Body of pancreas (tissue), 4 donors: ENCODE measurements at places on chromosomes 12 and 14. TPM values are rescaled to one million over a fixed set of nuclear protein-coding genes. Genes with fewer than 3 reads are reported as not detected.

ZC2HC1C gene
- 7.3 TPM for total RNA-seq

DNA sequence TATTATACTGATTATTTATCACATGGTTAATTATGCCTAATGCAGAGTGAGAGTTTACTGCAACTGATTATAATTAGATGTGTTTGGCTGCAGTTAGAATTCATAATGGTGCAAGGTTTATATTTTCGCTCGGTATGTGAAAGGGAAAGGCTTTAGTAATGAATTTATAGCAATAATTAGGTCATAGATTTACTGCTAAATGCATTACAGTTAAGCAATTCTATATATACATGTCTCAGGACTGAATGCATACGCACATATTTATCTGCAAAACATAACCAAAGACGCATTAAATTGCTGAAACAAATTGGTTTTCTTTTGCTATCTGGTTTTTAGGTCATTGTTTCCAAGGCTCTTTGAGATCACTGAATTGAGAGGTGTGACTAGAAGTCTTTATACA, 428.1 kb upstream of the PDE3A start:
- DNase-seq = no peak

GRCh38 chr14:103396463-103396862, 11.2 kb downstream of the MARK3 start:
- DNase-seq = no peak

DNA sequence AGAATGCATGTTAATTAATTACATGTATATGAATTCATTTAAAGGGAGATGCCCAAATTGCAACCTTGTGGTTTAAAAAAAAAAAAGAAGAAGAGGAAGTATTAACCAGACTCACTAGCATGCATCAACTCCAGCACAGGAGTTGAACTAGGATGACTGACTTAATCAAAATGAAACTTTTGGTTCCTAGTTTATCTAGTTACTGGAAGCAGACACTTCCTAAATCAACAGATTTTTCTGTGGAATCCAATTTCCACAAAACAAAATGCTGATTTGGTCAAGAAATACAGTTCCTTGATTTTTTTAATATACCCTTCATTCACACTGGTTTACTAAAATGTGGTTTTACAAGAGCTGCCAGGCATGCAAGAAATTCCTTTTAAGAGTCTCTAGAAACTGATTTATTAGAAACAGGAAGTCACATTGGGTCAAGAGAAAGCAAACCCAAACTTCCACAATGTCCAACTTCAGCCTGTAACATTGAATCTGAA, 41.6 kb downstream of the ITPR2 start:
- no peak for DNase-seq

- DNase-seq = no peak
Measured at GRCh38 chr14:21997300-21997699, 323.7 kb upstream of the OR4E1 start.

DNA sequence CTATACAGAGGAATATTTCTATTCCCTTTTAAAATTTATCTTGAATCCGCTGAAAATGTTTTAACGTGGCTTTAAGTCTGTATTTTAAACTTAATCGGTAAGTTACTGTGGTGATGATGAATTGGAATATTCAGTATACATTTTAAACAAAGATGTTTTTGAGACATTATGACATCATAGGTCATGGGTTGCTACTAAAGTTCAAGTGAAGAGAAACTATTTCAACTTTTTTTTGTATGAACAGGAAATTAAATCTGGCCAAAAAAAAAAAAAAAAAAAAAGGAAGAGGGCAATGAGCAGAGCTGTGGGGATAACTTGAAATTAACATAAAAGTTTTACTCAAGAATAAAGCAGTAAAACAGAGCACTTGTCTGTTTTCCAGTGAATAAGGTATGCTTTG, 109.0 kb downstream of the PLEKHA5 start:
- no peak for DNase-seq

DNA sequence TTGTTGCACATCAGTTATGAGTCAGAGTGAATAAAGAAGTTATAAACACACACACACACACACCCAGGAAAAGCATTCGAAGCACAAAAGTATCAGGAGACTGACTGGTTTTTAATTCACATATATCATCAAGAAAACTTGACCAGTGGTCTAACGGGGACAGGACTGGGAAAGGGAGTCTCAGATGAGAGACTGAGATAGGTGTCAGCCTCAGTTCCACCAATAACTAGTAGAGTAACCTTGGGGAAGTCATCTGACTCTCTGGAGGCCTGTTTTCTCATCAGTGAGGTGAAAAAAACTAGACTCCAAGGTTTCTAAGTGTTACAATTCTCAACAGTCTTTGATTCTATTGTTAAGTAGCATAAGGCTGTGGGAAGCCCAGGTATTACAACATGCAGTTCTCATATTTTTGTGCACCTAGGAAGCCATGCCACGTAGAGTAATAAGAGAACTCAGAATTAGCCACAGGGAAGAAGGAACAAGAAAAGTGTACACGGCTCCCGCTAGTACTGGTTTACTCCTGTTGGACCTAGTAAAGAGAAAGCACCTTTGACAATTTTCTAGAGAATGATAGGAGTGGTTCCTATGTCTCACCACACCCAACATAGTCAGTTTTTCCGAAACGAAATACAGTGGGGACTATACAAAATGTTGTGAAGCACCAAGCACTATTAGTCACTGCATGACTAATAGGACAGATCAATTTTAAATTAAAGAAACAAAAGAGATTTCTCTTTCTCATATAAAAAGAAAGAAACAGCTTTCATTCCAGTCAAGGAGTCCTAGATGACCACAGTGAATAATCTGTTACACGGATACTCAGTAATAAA, 5.0 kb downstream of the PPTC7 start:
- no peak for DNase-seq

- DNase-seq = no peak
Measured at GRCh38 chr14:101444116-101444515, 117.2 kb upstream of the DIO3 start.

DNA sequence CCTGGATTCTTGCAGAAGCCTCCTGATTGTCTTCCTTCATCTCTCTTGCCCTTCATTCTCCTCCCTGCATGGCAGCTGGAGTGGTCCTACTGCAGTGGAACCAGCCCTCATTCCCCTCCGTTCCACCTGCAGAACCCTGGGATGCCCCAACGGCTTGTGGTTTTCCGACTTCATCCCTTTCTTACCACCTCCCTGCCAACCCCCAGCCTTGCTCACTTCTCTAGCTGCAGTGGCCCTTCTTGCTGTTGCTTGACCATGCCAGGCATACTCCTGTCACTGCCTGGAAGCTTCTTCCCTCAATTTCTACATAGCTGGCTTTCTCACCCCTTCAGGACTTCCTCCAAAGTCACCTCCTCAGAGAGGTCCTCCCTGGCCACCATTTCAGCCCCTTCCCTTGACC, 123.3 kb downstream of the BEGAIN start:
- no peak for DNase-seq
